ENCODE measurements at places on chromosomes 4 and X. TPM values are rescaled to one million over a fixed set of nuclear protein-coding genes. Genes with fewer than 3 reads are reported as not detected.

- H3K27me3 ChIP-seq = no peaks in the 10 kb centered on the region
- no peak overlapping the region for H3K27ac ChIP-seq
- no peaks in the 10 kb centered on the region for H3K4me1 ChIP-seq
- H3K36me3 ChIP-seq = no peaks in the 10 kb centered on the region
These were observed 133.3 kb downstream of the GATB start for GRCh38 chr4:151627491-151627890.

- H3K27me3 ChIP-seq = no peaks in the 10 kb centered on the region
- H3K4me3 ChIP-seq = no peak overlapping the region
- no peaks in the 10 kb centered on the region for H3K4me1 ChIP-seq
- H3K36me3 ChIP-seq = no peaks in the 10 kb centered on the region
- DNase-seq = no peak
These were observed 35.1 kb downstream of the ENPEP start for GRCh38 chr4:110510955-110511544.

DNA sequence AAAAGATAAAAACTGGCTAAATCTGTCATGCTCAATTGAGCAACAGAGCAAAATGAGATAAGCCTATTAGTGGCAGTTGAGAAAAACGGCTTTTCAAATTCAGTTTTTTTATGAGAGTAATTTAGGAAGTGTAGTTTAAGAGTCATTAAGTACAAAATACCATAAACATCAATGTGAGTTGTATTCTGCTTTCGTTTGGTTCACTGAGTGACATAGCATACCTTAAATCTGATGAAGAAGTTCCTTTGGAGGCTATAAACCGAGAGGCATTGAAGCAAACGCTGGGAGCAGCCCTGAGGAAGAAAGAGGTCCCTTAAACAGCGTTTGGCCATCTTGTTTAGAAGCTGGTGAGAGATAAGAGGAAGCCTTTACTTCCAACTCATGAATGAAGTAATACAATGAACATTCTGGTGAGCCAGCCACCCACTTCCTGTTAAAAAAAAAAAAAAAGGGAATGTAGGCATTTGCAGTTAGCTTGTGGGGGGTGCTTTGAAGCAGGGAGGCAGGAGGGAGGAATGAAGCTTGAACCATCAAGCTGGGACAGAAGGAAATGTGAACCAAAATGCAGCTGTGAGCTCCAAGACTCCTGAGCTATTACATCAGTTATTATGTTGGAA, 132.3 kb downstream of the ZNF330 start:
- DNase-seq = no peak
- H3K4me1 ChIP-seq = peaks cover 8% of the 10 kb centered on the region
- no peak overlapping the region for H3K27ac ChIP-seq
- no peak overlapping the region for H3K4me3 ChIP-seq

DNA sequence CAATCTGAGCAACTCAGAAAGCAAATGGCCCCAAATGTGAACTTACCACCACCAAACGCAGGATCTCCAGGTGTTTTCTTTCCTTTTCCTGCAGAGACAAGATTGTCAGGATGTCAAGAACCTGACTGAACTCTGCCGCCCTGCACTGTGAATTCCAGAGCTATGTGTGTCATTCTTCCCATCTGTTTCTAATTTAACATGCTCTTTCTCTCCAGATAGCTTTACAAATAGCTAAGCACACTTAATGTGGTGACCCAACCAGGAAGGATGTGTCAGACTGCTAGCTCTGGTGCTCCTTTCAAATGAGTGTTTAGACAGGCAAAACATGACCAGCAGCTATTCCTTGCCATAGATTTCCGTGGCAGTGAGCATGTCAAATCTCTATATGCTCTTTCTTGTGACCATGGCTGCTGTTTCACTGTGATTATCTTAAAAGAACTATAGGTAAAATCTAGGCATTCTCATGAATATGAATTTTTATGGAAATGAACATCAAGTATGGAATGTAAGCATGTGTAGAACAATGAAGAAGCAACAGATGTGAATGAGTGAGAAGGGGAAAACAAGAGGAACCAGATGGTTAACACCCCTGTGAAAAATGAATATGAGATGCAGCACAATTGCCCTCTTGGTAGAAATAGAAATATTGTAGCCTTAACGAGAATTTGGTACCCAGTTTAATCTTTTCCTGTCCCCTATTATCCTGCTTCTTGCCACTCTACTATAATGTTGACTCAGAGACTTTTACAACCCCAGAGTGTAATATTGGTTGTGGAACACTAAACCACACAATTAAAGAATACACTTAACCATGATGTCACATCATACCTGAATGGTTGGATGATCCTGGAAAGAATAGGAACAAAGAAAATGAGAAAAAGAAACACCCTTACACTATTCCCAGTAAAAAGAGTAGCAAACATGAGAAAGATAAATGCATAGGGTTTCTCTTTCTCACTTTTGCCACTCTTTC, 247.8 kb upstream of the DKK2 start:
- H3K27ac ChIP-seq = no peak overlapping the region
- no peaks in the 10 kb centered on the region for H3K4me1 ChIP-seq
- no peak for DNase-seq
- no peak overlapping the region for H3K4me3 ChIP-seq
- no peaks in the 10 kb centered on the region for H3K36me3 ChIP-seq
- H3K27me3 ChIP-seq = no peaks in the 10 kb centered on the region

GRCh38 chrX:101347859-101348451, 587 bp downstream of the TIMM8A start:
- peak overlapping the region; percentile 53 for H3K27ac ChIP-seq
- DNase-seq = no peak
- peak overlapping the region; percentile 60 for H3K4me3 ChIP-seq
- no peaks in the 10 kb centered on the region for H3K36me3 ChIP-seq
- no peaks in the 10 kb centered on the region for H3K27me3 ChIP-seq

DNA sequence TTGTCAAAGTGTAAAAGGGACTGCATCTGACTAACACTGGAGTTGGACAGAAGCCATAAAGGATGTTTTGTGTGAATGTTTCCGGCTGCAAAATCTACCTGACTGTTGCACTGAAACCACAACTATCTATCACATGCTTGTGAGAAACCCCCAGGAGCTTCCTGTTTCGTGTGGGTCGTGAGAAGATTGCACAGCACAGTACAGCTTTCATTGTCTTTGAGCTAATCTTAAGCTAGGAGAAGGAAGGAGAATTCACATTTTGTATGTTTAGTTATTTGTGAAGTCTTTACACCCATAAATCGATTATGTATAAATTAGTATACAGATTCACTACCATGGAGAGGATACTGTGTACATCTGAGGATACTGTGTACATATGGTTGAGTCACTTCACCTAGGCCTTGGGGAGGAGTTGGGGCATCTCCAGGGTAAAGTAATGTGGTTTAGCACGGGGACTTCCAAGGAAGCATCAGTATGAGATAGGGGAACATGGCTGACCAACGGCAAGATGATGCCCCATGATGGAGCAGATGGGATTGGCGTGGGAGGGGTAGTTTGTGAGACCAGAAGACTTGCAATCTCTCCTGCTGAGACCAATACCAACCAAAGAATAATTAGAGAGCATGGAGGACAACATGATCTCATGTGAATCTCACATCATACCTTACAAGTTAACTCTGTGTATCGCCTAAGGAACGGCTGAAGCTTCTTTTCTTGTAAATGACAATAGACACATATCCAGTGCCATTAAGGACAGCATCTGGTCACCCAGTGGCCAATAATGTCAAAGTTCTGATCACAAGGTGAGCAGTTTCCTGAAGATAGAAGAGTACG, 43.1 kb upstream of the FAM9C start:
- no peak for DNase-seq
- H3K27ac ChIP-seq = no peak overlapping the region
- no peaks in the 10 kb centered on the region for H3K36me3 ChIP-seq
- H3K27me3 ChIP-seq = peaks cover 3% of the 10 kb centered on the region

GRCh38 chrX:1928805-1929204, 313.9 kb downstream of the ASMT start:
- H3K36me3 ChIP-seq = no peaks in the 10 kb centered on the region
- H3K4me3 ChIP-seq = no peak overlapping the region
- H3K4me1 ChIP-seq = no peaks in the 10 kb centered on the region
- no peaks in the 10 kb centered on the region for H3K27me3 ChIP-seq
- H3K27ac ChIP-seq = no peak overlapping the region

GRCh38 chr4:146288193-146288592, 73.9 kb downstream of the REELD1 start:
- H3K27me3 ChIP-seq = no peaks in the 10 kb centered on the region
- DNase-seq = no peak
- H3K27ac ChIP-seq = no peak overlapping the region
- H3K4me1 ChIP-seq = no peaks in the 10 kb centered on the region
- no peak overlapping the region for H3K4me3 ChIP-seq

DNA sequence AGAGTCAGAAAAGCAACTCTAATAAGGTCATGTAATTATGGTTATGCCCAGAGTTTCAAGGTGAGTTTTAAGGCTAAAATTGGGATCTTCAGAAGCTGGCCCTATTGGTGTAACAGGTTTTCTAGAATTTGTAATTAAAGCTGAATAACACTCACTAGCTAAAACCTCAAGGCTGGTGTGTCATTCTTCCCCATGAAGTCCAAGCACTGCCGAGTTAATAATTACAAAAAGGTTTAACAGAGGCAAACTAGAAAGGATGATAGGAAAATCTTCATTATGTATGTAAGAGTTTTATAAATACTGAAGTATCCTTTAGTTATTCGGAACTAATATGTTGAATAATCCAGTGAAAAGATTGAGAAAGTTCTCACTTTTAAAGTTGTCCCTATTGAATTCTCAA, 34.3 kb downstream of the MXRA5 start:
- no peaks in the 10 kb centered on the region for H3K36me3 ChIP-seq
- H3K27ac ChIP-seq = no peak overlapping the region
- no peaks in the 10 kb centered on the region for H3K4me1 ChIP-seq
- no peak for DNase-seq
- no peaks in the 10 kb centered on the region for H3K27me3 ChIP-seq
- H3K4me3 ChIP-seq = no peak overlapping the region

GRCh38 chr4:27714073-27714472, 853.4 kb downstream of the STIM2 start:
- no peaks in the 10 kb centered on the region for H3K27me3 ChIP-seq
- DNase-seq = no peak
- no peaks in the 10 kb centered on the region for H3K36me3 ChIP-seq
- H3K4me1 ChIP-seq = peaks cover 4% of the 10 kb centered on the region

GRCh38 chrX:108126661-108127060, 35.1 kb downstream of the ATG4A start:
- no peaks in the 10 kb centered on the region for H3K4me1 ChIP-seq
- no peak overlapping the region for H3K4me3 ChIP-seq
- no peaks in the 10 kb centered on the region for H3K27me3 ChIP-seq
- no peak overlapping the region for H3K27ac ChIP-seq
- DNase-seq = no peak

DNA sequence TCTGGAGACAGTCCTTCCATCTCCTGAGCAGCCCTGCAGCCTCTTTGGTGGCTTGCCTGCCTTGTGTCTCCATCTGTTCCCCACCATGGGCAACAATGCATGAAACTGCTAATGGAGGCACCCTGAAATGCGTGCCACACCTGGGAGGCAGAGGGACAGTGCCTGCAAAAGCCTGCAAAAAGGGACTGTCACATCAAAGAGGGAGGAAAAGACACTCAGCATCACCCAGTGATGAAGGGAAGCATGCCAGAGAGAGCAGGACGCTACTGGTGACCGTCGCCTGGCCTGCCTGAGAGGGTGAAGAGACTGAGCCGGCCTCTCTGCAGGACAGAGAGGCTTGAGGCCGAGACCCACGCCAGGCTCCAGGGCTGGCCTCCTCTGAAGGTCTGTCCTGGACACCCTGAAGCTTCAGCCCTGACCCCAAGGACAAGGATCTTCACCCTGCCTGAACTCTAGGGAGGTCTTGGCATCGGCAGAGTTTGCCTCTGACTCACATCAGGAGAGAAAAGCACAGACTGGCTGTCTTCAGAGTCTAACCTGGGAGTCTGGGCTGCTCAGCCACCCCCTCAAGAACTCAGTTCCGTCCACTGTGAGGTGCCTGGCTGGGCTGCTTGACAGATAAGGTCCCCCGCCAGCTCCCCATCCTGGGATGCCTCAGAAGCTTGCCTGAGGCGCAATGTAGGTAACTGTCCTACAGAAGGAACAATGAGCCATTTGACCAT, 8.1 kb downstream of the ACSL1 start:
- H3K4me1 ChIP-seq = no peaks in the 10 kb centered on the region
- H3K27ac ChIP-seq = peak overlapping the region; percentile 98
- H3K4me3 ChIP-seq = no peak overlapping the region
- no peaks in the 10 kb centered on the region for H3K36me3 ChIP-seq
- no peaks in the 10 kb centered on the region for H3K27me3 ChIP-seq
- no peak for DNase-seq

DNA sequence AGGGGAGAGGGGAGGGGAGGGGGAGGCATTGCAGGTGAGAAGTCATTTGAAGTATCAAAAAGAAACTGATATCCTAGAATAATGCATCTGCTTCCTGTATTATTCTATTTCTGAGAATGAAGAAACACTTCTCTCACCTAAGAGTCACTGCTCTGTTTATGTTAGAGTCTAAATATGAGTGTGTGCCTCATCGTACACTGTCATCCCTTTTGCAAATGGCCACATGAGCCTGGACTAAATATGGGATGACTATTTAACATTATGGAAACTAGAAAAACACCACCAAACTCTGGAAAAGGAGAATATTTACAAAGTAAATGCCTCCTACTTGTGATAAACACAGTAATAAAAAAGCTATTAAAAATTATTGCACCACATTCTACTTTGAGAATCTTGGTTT, 146.4 kb upstream of the NOCT start:
- no peak overlapping the region for H3K27ac ChIP-seq
- DNase-seq = no peak
- no peaks in the 10 kb centered on the region for H3K27me3 ChIP-seq
- no peak overlapping the region for H3K4me3 ChIP-seq

- no peaks in the 10 kb centered on the region for H3K36me3 ChIP-seq
- H3K4me1 ChIP-seq = no peaks in the 10 kb centered on the region
- H3K27me3 ChIP-seq = no peaks in the 10 kb centered on the region
These were observed 123.8 kb upstream of the CXCL13 start for GRCh38 chr4:77481856-77482255.

DNA sequence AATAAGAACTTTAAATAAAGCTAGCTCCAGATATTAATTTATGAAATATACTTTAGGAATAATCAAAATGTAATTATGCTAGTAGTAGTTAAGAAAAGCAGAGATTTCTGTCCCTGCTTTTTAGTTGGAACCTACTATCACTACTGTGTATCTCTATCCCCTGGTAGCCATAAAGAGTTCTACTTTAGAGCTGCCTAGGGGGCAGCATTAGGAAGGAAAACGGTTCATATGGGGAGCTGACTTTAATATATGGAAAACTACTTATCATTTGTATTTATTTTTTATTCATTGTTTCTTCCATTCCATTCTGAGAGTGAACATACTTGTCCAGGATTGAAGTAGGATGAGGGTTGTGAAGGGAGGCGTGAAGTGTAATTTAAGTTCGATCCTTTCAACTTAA, 40.9 kb downstream of the CPEB2 start:
- no peak overlapping the region for H3K27ac ChIP-seq
- no peaks in the 10 kb centered on the region for H3K27me3 ChIP-seq
- H3K36me3 ChIP-seq = peaks cover 4% of the 10 kb centered on the region
- no peaks in the 10 kb centered on the region for H3K4me1 ChIP-seq
- DNase-seq = no peak

GRCh38 chr4:112982680-112983079, 66.8 kb upstream of the ANK2 start:
- H3K36me3 ChIP-seq = no peaks in the 10 kb centered on the region
- H3K27me3 ChIP-seq = no peaks in the 10 kb centered on the region
- no peak for DNase-seq
- no peaks in the 10 kb centered on the region for H3K4me1 ChIP-seq

The TBX22 gene
- not detected for total RNA-seq

The FGFBP2 gene
- total RNA-seq = not detected

The ODAPH gene
- not detected for total RNA-seq

The VCX3B gene
- total RNA-seq = not detected

The KIF4A gene
- total RNA-seq = 0.73 TPM

The TIGD2 gene
- total RNA-seq = 8.5 TPM

The AMTN gene
- not detected for total RNA-seq

The TGIF2LX gene
- not detected for total RNA-seq

The NAP1L2 gene
- total RNA-seq = 0.62 TPM

The TREX2 gene
- total RNA-seq = 0.27 TPM

The NUP62CL gene
- total RNA-seq = 1.3 TPM

The MAGEA4 gene
- not detected for total RNA-seq
